DND-41 (cell line): ENCODE measurements at places on chromosomes 1 and 21.

GRCh38 chr1:199422206-199422605, 605.3 kb upstream of the NR5A2 start:
- DNase-seq: peak; percentile 30

- DNase-seq: peak; percentile 24
Measured at GRCh38 chr1:209601809-209602657, 18.5 kb downstream of the CAMK1G start.

- no peak for DNase-seq
Measured at GRCh38 chr1:29712284-29712651, 475.9 kb downstream of the PTPRU start.

- no peak for DNase-seq
Measured at GRCh38 chr1:9910076-9910422, at the start of gene CTNNBIP1. Gene CTNNBIP1 (minus strand): TSS chr1:9910269. CDS start chr1:9872064, 38,205 bp downstream.

- DNase-seq: no peak
Measured at GRCh38 chr1:114033961-114034360, 54.7 kb downstream of the OLFML3 start.

- DNase-seq: peak; percentile 35
Measured at GRCh38 chr1:167797015-167797414, 75.2 kb downstream of the MPZL1 start.

GRCh38 chr1:19596065-19596713, 47.9 kb upstream of the NBL1 start:
- no peak for DNase-seq

DNA sequence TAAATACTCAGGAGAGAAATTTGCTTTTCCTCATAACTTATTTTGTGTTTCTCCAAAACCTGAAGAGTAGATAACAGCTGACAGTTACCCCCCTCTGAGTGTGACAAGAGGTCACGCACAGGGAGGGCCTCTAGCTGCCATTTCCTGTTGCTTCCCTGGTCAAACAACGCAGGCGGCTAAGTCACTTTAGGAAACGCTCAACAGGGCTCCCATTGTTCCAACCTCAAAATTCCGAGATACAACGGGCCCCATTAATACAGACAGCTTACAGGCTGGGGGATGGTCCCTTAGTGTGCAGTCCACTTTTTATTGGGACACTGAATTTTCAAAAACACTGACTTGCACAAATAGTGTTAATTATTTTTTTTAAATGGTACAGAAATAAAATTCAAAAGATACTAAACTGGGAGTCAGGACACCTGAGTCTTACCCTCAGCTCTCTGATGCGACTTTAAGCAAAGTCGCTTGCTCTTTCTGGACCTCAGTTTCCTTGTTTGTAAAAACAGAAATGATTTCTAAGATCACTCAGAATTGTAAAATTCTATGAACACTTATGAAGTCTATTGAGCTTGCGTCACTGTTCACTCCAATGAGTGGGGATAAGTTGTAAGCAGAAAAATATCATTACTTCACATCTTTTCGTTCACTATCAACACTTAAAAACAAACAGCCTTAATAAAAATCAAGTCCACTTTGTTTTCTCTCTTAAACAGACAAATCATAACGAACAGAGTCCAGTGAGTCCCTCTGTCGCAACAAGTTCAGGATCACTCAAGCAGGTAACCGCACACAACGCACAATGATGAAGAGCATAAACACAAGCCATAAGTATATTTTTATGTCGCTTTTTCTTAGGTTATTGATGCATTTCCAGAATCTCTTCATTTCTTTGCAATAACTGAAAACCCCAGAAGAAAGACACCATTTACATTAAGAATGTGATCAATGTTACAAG, 13.5 kb downstream of the LZIC start:
- no peak for DNase-seq

GRCh38 chr1:32273391-32274208, 18.3 kb upstream of the HDAC1 start:
- DNase-seq: peak; percentile 95

DNA sequence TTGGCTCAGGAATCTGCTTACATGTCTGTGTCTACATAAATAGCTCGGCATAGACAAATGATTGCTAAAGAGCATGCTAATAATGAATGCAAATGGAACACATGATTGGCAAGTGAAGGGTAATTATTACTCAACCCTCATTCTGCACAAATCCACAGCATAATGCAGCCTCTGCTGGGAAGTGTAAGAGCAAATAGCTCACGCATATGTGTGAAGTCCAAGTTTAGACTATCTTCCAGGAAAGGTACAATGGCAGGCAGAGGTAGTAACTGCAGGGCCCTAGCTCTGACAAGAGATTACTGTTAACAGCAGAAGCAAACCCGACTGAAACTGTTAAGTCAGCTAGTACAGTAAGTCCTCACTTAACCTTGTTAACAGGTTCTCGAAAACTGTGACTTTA, 7.0 kb upstream of the IL6R start:
- DNase-seq: no peak

GRCh38 chr1:23177438-23178380, 9.1 kb upstream of the LUZP1 start:
- peak; percentile 69 for DNase-seq

DNA sequence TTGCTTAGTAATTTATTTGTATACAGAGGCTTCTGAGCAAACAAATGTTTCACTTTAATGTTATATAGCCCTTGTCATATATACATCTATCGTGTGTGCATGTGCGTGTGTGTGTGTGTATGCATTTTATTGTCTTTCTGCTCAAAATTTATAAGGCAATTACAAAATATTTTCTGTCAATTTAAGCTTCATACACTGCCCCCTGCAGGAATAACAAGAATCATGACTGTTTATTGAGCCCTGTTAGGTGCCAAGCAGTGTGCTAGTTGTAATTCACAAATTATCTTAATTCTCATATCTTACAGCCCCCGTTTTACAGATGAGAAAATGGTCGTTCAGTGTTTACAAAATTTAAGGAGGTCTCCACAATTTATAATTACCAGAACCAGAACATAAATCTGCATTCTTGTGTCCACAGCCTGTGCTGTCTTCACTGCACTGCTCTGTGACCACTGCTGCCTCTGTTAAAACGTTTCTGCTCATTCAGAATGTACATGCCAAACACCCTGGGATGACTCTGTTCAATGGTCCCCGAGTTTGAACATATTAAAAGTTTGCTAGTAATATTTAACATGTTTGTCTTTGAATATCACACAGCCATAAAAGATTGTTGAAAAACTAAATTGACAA, 181.3 kb downstream of the ATP6V1G3 start:
- no peak for DNase-seq

DNA sequence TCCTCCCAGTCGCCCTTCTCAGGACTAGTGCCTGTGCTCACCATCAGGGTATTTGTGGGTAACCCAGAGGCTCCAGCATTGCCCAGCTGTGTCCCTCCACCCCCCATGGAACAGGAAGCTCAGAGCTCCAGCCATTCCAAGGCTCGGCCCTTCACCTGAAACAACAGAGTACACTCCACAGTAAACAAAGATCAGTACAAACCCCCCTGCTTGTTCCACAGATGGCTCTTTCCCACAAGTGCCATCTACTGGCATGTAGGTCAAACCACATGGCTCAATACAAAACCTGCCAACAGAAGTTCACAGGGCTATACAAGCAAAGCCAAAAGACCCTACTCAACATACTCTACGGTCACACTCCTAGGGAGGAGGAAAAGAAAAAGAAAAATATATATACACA, 258.7 kb downstream of the AGBL4 start:
- no peak for DNase-seq

GRCh38 chr1:167683641-167684502, 37.9 kb upstream of the MPZL1 start:
- no peak for DNase-seq

GRCh38 chr1:26693599-26694572, 1.9 kb upstream of the ARID1A start:
- peak; percentile 28 for DNase-seq

- DNase-seq: peak; percentile 32
Measured at GRCh38 chr1:150161747-150162581, 12.2 kb downstream of the PLEKHO1 start.

- DNase-seq: no peak
Measured at GRCh38 chr1:208559597-208560329, 315.6 kb upstream of the PLXNA2 start.

DNA sequence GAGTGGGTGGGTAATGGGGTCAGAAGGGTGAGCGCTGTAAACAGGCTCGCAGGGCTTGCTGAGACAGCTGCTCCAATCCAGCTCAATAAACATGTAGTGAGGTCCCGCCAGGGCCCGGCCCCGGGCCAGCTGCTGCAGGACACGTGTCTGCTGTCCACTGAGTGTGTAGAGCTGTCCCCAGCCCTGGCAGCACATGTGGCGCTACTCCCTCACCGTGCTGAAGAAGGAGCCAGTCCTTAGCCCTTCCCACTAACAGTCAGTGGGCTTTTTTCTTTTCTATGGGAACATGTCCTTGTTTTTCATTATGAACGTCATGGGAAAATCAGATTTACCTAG, 78.9 kb upstream of the C1orf174 start:
- no peak for DNase-seq

DNA sequence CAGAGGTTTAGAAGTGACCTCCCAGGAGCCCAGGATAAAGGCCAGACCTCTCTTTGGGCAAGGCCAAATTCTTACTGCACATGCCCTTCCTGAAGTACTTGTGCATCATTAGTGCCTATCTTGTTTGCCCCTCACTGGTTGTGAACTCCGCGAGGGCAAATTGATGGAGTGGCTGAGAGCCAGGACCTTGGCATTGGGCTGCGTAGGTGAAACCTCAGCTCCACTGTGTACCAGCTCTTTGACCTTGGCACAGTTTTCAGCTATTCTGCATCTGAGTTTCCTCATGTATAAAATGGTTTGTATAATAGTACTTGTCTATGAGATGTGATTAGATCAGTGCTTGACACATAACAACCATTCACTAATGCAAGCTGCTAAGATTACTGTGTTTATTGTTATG, 11.5 kb downstream of the OTUD3 start:
- no peak for DNase-seq

DNA sequence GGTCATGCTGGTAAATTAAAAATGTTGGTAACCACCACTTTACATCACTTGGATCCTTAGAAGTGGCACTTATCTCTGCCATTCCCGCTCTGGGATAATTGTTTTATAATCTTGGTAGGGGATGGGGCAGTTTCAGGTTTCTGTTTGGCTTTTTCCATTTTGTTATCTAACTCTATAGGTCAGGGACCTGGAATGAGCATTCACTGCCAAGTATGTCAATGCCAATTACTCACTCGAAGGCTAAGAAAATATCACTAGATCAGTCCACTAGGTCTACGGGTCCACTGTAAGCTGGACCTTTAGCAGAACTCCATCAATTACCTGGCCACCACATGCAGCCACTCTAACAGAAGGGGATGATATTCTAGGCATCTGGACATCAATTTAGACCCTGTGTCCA, 4.5 kb upstream of the DIP2A start:
- no peak for DNase-seq

DNA sequence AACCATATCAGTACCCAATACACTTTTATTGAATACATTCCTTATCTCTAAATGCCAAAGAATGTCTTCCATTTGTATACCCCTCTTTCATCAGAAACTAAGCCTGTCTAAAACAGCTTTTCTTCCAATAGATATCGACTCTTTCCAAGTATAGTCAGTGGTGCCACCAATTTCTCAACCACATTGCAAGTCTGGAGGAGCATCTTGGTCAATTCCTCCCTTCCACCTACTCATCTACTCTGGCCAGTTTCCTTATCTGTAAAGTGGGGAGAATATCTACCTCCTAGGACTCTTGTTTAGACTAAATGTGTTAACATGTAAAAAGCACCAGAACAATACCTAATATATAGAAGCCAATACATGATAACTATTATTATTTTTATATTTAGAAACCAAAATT, 28.5 kb upstream of the FGGY start:
- no peak for DNase-seq

DNA sequence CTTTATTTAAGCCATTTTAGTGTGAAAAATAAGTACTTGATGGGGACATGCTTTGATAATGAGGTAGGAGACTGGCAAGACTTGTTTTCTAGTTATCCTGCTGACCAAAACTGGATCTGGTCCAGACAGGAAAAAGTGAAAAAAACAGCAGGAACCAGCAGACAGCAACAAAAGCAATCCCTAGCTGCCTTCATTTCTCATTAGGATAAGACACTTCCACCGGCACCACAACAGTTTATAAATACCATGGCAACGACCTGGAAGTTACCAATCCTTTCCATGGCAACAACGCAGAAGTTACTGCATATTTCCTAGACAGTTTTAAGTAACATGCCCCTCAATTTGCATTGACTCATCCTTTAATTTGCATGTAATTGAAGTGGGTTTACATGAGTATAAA, 993.8 kb upstream of the NCAM2 start:
- DNase-seq: no peak

GRCh38 chr1:25631750-25632485, 15.3 kb downstream of the MAN1C1 start:
- no peak for DNase-seq

- DNase-seq: no peak
Measured at GRCh38 chr1:72693376-72693775, 411.0 kb upstream of the NEGR1 start.

DNA sequence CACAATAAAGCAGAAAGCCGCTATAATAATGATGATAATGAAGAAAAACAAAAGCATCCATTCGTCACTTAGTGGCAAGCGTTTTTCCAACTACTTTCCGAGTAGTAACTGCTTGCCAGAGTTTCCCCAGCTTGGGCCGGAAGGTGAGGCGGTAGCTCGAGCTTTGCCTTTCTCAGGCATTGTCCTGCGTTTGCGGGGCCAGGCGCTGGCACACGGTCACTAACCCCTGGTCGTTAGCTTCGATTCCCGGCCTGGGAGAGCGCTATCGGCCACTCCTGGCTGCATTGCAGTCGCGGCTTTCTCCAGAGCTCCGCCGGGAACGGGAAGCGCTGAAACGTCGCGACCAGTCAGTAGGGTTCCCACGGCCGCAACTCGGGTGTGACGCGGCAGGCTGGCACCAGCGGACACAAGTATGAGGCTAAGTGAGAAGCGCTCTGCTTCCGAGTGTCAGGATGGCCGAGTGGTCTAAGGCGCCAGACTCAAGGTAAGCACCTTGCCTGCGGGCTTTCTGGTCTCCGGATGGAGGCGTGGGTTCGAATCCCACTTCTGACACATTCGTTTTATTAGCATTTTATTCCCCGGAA, 14.6 kb upstream of the ZNF692 start:
- peak; percentile 96 for DNase-seq

GRCh38 chr21:41856572-41856971, 22.6 kb downstream of the PRDM15 start:
- no peak for DNase-seq

GRCh38 chr1:19317126-19317910, 5.2 kb downstream of the SLC66A1 start:
- no peak for DNase-seq

DNA sequence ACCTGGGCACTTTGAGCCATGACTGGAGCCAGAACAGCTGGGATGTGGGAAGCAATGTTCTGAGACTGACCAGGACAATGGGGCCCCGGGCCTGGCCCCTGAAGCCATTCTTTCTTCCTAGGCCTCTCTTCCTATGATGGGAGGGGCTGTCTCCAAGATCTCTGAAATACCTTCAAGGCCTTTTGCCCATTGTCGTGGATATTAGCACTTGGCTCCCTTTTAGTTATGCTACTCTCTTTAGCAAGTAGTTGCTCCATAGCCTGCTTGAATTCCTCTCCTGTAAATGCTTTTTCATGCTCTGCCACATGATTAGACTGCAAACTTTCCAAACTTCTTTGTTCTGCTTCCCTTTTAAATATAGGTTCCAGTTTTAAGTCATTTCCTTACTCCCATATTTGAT, 262.9 kb upstream of the CACYBP start:
- no peak for DNase-seq

- DNase-seq: no peak
Measured at GRCh38 chr21:26055841-26056264, 114.7 kb downstream of the APP start.

GRCh38 chr1:207565546-207566468, 69.8 kb downstream of the CR1 start:
- peak; percentile 8 for DNase-seq
